CD4-positive, alpha-beta T cell (primary cell): ENCODE measurements at places on chromosomes 4 and X. TPM values are rescaled to one million over a fixed set of nuclear protein-coding genes. Genes with fewer than 3 reads are reported as not detected.

DNA sequence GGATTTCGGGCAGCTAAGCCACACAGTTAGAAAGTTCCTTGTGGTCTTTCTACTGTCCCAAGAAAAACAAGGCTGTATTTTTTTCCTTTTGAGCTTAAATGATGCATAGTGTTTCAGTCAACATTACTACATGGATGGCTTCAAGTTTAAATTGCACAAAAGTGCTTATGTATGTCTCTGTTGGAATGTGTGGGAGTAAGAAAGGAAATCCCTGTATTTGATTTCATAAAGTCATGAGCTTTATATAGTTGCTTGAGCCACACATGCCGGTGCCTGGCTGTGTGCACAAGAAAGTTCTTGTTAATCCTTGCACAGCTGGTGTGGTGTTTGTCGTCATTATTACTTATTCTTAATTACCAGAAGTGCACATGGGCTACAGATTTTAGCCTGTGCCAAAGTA is 262.2 kb downstream of the ARHGAP10 start:
- H3K36me3 ChIP-seq, result no peaks in the 10 kb centered on the region
- no peak for DNase-seq
- no peak overlapping the region for H3K4me3 ChIP-seq

- no peaks in the 10 kb centered on the region for H3K27me3 ChIP-seq
- no peaks in the 10 kb centered on the region for H3K36me3 ChIP-seq
- no peaks in the 10 kb centered on the region for H3K4me1 ChIP-seq
- H3K4me3 ChIP-seq, result no peak overlapping the region
- no peak overlapping the region for H3K27ac ChIP-seq
Observed at GRCh38 chr4:13118633-13119032, 365.5 kb downstream of the RAB28 start.

DNA sequence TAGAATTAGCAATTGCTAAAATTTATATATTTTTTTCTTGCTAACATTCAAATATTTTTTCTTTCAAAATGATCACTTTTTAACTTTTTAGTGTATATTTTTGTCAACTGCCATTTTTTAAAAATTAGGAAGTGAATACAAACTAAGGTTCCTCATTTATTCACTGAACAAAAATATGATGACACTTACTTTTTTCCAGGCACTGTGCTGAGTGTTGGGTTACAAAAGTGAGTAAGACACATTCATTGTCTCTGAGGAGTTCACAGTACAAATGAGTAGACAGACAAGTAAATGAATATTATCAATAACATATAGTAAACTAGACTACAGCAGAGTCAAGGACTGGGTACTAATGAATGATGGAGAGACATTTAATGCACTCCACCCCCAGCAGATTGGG is 543.5 kb downstream of the PDHA2 start:
- no peaks in the 10 kb centered on the region for H3K4me1 ChIP-seq
- no peak for DNase-seq
- H3K4me3 ChIP-seq, result no peak overlapping the region
- H3K27me3 ChIP-seq, result no peaks in the 10 kb centered on the region
- no peaks in the 10 kb centered on the region for H3K36me3 ChIP-seq

- no peaks in the 10 kb centered on the region for H3K4me1 ChIP-seq
- no peaks in the 10 kb centered on the region for H3K36me3 ChIP-seq
- no peak overlapping the region for H3K4me3 ChIP-seq
- H3K27ac ChIP-seq, result no peak overlapping the region
Observed at GRCh38 chr4:144355811-144356757, 215.6 kb upstream of the GYPA start.

GRCh38 chr4:144820728-144821085 is 174.8 kb downstream of the HHIP start:
- DNase-seq, result no peak
- H3K27ac ChIP-seq, result no peak overlapping the region
- H3K27me3 ChIP-seq, result no peaks in the 10 kb centered on the region
- no peaks in the 10 kb centered on the region for H3K4me1 ChIP-seq
- no peaks in the 10 kb centered on the region for H3K36me3 ChIP-seq

DNA sequence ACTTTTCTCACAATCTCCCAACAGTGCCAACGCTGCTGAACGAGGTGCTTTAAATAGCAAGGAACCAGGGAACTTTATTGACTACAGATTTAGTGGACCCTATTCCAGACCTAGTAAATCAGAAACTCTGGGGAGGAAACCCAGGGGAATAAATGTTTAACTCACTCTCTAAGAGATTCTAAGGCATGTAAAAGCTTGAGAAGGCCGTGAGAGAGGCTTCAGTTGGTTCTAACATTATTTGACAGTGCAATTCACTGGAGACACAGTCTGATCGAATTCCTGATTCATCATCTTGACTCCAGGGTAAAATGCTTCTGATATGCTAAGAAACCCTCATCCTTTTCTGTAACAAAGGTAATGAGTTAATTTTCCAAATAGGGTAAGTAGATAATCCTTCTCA is 494.4 kb downstream of the KCNIP4 start:
- H3K27ac ChIP-seq, result no peak overlapping the region
- no peak overlapping the region for H3K4me3 ChIP-seq
- H3K4me1 ChIP-seq, result no peaks in the 10 kb centered on the region

DNA sequence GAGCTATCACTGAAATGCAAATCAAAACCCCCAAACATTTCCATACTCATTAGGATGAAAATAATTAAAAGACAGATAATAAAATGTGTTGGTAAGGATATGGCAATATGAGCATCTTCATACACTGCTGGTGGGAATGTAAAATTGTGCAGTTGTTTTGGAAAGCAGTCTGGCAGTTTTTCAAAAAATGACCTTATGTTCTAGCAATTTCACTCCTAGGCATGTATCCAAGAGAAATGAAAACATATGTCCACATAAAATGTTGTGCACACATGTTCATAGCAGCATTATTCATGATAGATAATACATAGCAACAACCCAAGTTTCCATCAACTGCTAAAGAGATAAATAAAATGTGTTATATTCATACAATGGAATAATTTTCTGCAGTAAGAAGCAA is 14.8 kb upstream of the GPRASP2 start:
- H3K27me3 ChIP-seq, result no peaks in the 10 kb centered on the region
- H3K4me1 ChIP-seq, result no peaks in the 10 kb centered on the region
- DNase-seq, result no peak
- no peak overlapping the region for H3K4me3 ChIP-seq
- H3K27ac ChIP-seq, result no peak overlapping the region

DNA sequence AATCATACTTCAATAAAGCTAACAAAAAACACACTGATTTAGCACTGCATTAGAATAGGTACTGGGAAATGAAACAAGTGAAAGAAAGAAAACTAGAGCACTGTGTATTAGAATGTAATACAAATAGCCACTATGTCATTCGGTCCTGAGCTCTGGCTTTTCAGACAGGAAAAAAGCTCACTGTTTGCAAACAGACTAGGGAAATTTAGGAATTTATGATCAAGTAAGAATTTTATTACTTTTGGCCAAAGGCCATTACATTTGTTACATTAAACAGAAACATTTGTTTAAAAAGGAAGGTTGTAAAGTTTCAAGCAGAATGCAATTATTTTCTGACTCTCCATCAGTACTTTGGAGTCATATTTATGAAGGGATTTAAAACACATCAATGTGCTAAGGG is 68.7 kb downstream of the KLHL8 start:
- no peaks in the 10 kb centered on the region for H3K36me3 ChIP-seq
- no peaks in the 10 kb centered on the region for H3K27me3 ChIP-seq
- H3K27ac ChIP-seq, result no peak overlapping the region

DNA sequence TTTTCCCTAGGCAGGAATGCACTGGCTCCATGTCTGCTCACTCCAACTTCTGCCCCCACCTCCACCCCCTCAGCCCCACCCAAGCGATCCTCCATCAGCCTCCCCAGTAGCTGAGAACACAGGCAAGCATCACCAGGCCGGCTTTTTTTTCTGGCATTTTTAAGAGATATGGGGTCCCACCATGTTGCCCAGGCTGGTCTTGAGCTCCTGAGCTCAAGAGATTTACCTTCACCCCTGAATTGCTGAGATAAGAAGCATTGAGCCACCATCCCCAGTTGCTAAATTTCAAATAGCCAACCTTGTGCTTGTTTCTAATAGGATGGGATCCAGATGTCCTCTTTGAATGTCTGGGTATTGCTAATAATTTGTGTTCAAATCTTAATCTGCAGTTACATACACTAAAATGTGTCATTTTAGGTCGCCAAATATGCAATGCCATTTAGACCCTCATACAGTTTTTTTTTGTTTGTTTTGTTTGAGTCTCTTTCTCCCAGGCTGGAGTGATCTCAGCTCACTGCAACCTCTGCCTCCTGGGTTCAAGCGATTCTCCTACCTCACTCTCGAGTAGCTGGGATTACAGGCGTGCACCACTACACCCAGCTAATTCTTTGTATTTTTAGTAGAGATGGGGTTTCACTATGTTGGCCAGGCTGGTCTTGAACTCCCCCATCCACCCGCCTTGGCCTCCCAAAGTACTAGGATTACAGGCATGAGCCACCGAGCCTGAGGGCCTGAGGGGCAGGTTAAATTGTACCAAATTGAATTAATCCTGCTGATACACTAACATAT is 8.8 kb downstream of the LARP7 start:
- no peak overlapping the region for H3K27ac ChIP-seq
- H3K4me1 ChIP-seq, result no peaks in the 10 kb centered on the region
- no peaks in the 10 kb centered on the region for H3K27me3 ChIP-seq
- DNase-seq, result no peak
- H3K4me3 ChIP-seq, result no peak overlapping the region
- H3K36me3 ChIP-seq, result peaks cover 69% of the 10 kb centered on the region

GRCh38 chrX:8455557-8455956 is 9.1 kb upstream of the VCX3B start:
- H3K27me3 ChIP-seq, result no peaks in the 10 kb centered on the region
- DNase-seq, result no peak
- H3K27ac ChIP-seq, result no peak overlapping the region
- H3K4me1 ChIP-seq, result no peaks in the 10 kb centered on the region

GRCh38 chr4:336893-337142 is 796 bp upstream of the ZNF141 start:
- H3K4me3 ChIP-seq, result peak overlapping the region; percentile 98
- H3K27ac ChIP-seq, result peak overlapping the region; percentile 85
- H3K27me3 ChIP-seq, result no peaks in the 10 kb centered on the region
- no peak for DNase-seq
- peaks cover 8% of the 10 kb centered on the region for H3K36me3 ChIP-seq

- no peak for DNase-seq
- no peaks in the 10 kb centered on the region for H3K36me3 ChIP-seq
- H3K27me3 ChIP-seq, result no peaks in the 10 kb centered on the region
- H3K4me1 ChIP-seq, result no peaks in the 10 kb centered on the region
- H3K27ac ChIP-seq, result no peak overlapping the region
Observed at GRCh38 chr4:32043248-32043633, 1323.1 kb downstream of the PCDH7 start.

DNA sequence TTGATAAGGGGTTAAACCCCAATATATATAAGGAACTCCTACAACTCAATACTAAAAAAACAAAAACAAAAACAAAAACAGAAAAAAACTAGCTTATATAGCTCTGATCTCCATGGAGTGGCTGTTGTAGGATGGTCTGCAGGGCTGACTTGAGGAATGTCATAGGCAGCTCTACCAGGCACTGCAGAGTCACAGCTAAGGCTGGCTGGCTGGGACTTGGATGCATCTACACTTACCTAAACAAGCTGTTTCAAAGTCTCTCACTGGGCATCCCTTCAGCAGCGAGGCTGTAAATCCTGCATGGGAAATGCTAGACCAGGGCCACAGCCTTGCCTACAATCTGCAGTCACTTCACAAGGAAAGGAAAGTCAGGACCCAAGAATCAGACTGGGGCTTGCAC is 61.3 kb downstream of the HOPX start:
- H3K36me3 ChIP-seq, result no peaks in the 10 kb centered on the region
- no peaks in the 10 kb centered on the region for H3K4me1 ChIP-seq
- peaks cover 3% of the 10 kb centered on the region for H3K27me3 ChIP-seq
- no peak overlapping the region for H3K4me3 ChIP-seq
- H3K27ac ChIP-seq, result no peak overlapping the region
- no peak for DNase-seq

GRCh38 chrX:40083120-40083978 is 14.4 kb downstream of the BCOR start:
- H3K27me3 ChIP-seq, result no peaks in the 10 kb centered on the region
- H3K36me3 ChIP-seq, result no peaks in the 10 kb centered on the region
- DNase-seq, result no peak
- no peak overlapping the region for H3K27ac ChIP-seq
- peak overlapping the region; percentile 51 for H3K4me3 ChIP-seq

DNA sequence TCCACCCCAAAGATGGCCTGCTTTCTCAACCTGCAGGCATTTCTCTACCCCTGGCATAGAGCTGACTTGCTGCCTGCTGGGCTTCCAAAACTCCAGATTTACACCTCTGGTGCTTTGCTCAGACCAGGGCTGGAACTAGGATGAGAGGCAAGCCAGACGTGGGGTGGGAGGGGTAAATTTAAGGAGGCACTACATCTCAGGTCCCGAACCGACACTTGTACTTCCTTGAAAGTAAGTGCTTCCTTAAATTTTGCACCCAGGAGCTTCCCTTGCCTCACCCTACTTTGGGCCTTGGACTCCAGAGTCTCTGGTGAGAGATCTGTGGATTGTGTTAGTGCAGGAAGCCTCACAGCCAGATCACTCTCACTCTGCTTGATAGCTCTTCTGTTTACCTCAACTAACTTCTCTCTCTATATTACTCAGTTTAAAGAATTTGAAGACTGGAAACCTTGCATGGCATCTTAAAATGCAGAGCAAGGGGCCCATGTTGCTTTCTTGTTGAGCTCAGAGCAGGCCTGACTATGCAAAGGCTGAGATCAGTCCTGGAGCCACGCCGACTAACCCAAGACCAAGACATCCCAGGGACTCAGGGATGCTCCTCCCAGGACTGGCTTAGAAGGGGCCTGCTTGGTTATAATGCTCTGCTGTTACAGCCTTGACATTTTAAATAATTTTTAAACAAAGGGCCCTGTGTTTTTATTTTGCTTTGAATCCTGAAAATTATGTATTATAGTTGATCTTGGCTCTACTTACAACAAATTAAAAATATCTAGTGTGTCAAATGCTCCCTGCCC is 145.0 kb upstream of the LEF1 start:
- no peak overlapping the region for H3K4me3 ChIP-seq
- H3K4me1 ChIP-seq, result peaks cover 17% of the 10 kb centered on the region
- no peaks in the 10 kb centered on the region for H3K36me3 ChIP-seq
- DNase-seq, result no peak
- no peak overlapping the region for H3K27ac ChIP-seq
- H3K27me3 ChIP-seq, result no peaks in the 10 kb centered on the region

Gene REST
- total RNA-seq, result 56.8 TPM

Gene SPATA4
- total RNA-seq, result not detected

Gene ACE2
- total RNA-seq, result not detected

Gene SPANXC
- not detected for total RNA-seq

Gene CLDN22
- total RNA-seq, result not detected

Gene OTOP1
- not detected for total RNA-seq
